ENCODE measurements at places on chromosomes 3 and 15.

DNA sequence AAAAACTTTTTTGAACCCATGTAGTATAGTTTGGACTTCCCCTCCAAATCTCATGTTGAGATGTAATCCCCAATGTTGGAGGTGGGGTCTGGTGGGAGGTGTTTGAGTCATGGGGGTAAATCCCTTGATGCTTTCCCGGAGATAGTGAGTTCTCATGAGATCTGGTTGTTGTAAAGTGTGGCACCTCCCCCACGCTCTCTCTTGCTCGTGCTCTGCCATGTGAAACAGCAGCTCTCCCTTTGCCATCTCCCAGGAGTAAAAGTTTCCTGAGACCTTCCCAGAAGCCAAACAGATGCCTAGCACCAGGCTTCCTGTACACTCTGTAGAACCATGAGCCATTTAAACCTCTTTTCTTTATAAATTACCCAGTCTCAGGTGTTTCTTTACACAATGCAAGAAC is 16.0 kb upstream of the RNU6-1 start:
- no peak overlapping the region for H3K27ac ChIP-seq
- no peaks in the 10 kb centered on the region for H3K27me3 ChIP-seq
- no peak for DNase-seq
- H3K4me3 ChIP-seq = no peak overlapping the region
- no peaks in the 10 kb centered on the region for H3K4me1 ChIP-seq
- H3K36me3 ChIP-seq = no peaks in the 10 kb centered on the region

- H3K4me3 ChIP-seq = no peak overlapping the region
- H3K27ac ChIP-seq = no peak overlapping the region
- no peaks in the 10 kb centered on the region for H3K27me3 ChIP-seq
- H3K36me3 ChIP-seq = peaks cover 2% of the 10 kb centered on the region
- H3K4me1 ChIP-seq = peaks cover 35% of the 10 kb centered on the region
These were observed 50.6 kb downstream of the CMTM6 start for GRCh38 chr3:32452009-32452408.

DNA sequence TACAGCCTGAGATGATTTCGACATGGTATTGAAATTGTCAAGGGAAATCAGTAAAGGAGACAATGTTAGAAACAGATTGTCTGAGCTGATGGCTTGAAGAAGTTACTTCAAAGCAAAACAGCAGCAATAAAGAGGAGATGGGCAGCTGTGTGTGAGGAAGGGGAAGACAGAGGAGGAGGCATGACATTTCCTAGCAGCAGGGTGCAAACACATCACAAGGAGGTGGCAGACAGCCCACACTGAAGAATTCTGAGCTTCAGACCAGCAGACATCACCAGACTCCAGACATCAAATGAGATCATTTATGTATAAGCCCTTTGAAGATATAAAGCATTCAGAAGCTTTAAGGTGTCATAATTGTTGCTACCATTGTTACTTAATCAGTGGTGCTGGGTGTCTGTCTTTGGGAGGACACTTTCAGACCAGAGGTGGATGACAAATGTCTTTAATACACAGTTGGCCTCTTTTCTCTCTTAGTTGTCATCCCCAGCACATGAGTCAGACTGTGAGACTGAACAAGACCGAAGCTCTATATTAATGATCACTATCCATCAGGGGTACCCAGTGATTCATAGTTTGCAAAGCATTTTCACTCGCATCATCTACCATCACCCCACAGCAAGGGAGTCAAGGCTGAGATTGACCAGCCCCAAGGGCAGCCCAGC is 203.9 kb downstream of the MINAR1 start:
- peaks cover 9% of the 10 kb centered on the region for H3K4me1 ChIP-seq
- H3K36me3 ChIP-seq = no peaks in the 10 kb centered on the region
- H3K27ac ChIP-seq = no peak overlapping the region
- no peak for DNase-seq
- H3K4me3 ChIP-seq = no peak overlapping the region
- no peaks in the 10 kb centered on the region for H3K27me3 ChIP-seq

DNA sequence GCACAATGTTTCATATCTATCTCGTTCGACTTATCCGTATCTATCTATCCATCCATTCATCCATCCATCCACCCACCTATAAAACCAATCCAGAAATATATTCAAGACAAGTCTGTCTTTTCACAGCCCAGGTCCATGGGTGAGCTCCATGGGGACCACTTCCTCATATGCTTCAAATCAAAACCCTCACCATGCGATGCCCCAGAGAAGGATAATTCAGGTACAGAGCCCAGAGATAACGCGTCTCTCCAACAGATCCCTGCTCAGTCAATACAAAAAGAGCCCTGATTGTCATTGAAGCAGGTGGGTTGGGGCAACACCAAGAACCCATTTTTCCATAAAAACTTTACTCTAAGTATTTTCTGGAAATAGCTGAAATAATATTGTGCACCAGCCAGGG is 47.2 kb downstream of the PCSK6 start:
- H3K27ac ChIP-seq = no peak overlapping the region
- no peaks in the 10 kb centered on the region for H3K27me3 ChIP-seq
- DNase-seq = no peak
- peaks cover 7% of the 10 kb centered on the region for H3K36me3 ChIP-seq

DNA sequence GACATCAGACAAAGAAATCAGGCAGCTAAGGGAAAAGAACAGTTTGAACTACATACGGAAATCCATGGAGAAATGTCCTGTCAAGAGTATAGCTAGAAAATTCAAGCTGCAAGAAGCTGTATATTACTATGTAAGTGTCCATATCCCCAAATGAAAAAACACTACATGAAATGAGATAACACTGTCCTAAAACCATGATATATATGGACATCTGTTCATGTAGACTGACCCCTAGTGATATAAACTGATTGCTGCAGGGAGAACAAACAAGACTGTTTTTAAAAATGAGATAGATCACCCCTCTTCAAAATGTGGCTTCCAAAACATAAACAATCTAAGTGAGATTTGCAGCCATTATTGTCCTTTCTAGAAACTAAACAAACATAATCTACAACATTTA is 985.6 kb downstream of the EPHA3 start:
- H3K4me1 ChIP-seq = no peaks in the 10 kb centered on the region
- H3K36me3 ChIP-seq = no peaks in the 10 kb centered on the region
- H3K27me3 ChIP-seq = no peaks in the 10 kb centered on the region
- no peak overlapping the region for H3K27ac ChIP-seq
- H3K4me3 ChIP-seq = no peak overlapping the region
- DNase-seq = no peak

GRCh38 chr3:52215351-52215750 is 10.1 kb downstream of the TLR9 start:
- H3K36me3 ChIP-seq = peaks cover 42% of the 10 kb centered on the region
- DNase-seq = no peak
- no peak overlapping the region for H3K27ac ChIP-seq
- H3K27me3 ChIP-seq = no peaks in the 10 kb centered on the region
- H3K4me3 ChIP-seq = no peak overlapping the region

GRCh38 chr3:13086531-13086981 is 13.3 kb upstream of the IQSEC1 start:
- no peak overlapping the region for H3K4me3 ChIP-seq
- no peaks in the 10 kb centered on the region for H3K36me3 ChIP-seq
- H3K4me1 ChIP-seq = no peaks in the 10 kb centered on the region
- no peak for DNase-seq
- H3K27me3 ChIP-seq = peaks cover 7% of the 10 kb centered on the region

- H3K4me3 ChIP-seq = no peak overlapping the region
- H3K36me3 ChIP-seq = peaks cover 1% of the 10 kb centered on the region
- no peak overlapping the region for H3K27ac ChIP-seq
- DNase-seq = no peak
These were observed 7.3 kb downstream of the MTMR10 start for GRCh38 chr15:30984118-30984517.

DNA sequence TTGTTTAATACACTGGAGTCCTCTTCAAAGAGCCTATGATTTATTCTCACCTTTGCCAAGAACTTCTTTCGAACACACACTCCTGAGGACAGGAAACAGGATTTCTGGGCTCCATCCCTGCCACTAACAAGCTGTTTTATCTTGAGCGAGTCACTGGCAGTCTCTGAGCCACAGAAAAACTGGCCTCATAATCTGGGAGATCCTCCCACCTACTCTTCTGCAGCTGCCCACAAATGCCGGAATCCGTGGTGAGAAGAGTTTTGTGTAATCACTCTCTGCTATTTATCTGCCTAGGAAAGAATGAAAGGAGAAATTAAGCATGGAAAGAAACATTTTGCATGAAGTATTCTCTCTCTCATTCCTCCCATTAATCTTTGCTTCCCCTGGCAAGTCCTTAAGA is 172.0 kb upstream of the TRIM42 start:
- H3K4me1 ChIP-seq = peaks cover 20% of the 10 kb centered on the region
- no peaks in the 10 kb centered on the region for H3K27me3 ChIP-seq
- DNase-seq = no peak

DNA sequence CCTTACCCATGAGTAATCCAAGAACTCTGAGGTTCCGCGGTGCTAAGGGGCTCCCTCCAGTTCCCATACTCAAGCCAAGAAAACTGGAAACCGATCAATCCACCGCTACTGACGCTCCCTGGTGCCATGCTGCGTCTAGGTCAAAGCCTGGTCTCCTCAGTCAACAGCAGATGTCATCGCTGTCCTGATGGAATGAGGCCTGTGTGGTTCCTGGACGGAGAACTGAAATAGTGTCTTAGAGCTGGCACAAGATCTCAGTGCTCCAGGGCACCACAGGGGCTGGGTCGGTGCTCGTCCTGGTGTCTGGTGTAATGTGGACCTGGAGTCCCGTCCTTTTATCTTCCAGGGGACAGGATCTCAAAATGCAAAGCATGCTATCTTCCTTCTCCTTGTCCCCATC is 373.9 kb upstream of the CFAP20DC start:
- H3K4me3 ChIP-seq = no peak overlapping the region
- H3K4me1 ChIP-seq = no peaks in the 10 kb centered on the region
- DNase-seq = no peak
- no peaks in the 10 kb centered on the region for H3K36me3 ChIP-seq
- peaks cover 21% of the 10 kb centered on the region for H3K27me3 ChIP-seq

- H3K27me3 ChIP-seq = no peaks in the 10 kb centered on the region
- no peak overlapping the region for H3K4me3 ChIP-seq
- no peaks in the 10 kb centered on the region for H3K4me1 ChIP-seq
- H3K36me3 ChIP-seq = no peaks in the 10 kb centered on the region
These were observed 91.0 kb upstream of the MBNL1 start for GRCh38 chr3:152177757-152178156.

DNA sequence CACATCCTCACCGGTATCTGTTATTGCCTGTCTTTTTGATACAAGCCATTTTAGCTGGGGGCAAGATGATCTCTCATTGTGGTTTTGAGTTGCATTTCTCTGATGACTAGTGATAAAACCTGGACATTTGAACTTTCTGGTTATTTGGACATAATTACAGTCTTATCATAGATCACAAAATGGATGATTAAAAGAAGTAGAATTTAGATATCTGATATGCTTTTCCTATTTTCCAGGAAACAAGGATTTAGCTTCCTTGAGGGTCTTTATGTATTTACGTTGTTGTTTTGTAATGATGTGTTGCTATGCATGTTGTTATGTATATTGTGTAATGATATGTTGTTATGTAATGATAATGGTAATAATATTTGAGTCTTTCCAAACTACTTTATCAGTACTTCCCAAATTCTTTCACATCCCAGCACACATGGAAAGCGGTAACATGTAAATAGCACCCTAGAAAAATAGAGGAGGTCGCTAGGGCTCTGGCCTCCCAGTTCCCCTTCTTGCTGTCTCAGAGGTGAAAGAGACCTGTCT is 53.8 kb downstream of the GJD2 start:
- H3K4me1 ChIP-seq = peaks cover 5% of the 10 kb centered on the region
- no peaks in the 10 kb centered on the region for H3K36me3 ChIP-seq
- H3K27ac ChIP-seq = no peak overlapping the region
- DNase-seq = no peak
- no peak overlapping the region for H3K4me3 ChIP-seq
- H3K27me3 ChIP-seq = no peaks in the 10 kb centered on the region

DNA sequence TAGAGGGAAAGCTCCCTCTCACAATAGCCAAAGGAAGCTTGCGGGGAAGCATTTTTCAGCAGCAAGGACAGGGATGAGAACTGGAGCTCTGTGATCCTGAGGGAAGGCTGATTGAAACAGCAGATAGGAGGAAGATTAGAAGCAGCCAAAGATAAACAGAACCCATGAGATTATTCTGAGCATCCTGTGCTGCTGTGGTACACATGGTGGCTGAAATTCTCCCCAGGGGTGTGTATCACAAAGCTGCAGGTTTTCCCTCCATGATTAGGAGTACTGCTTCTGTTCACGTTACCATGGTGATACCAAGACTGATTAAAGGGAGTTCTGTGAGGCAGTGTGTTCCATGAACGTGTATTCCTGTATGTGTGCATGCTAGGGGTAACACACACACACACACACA is 30.3 kb upstream of the PSMD6 start:
- H3K27ac ChIP-seq = no peak overlapping the region
- H3K4me1 ChIP-seq = peaks cover 16% of the 10 kb centered on the region
- no peaks in the 10 kb centered on the region for H3K36me3 ChIP-seq
